ENCODE measurements at places on chromosomes 12 and 14.

DNA sequence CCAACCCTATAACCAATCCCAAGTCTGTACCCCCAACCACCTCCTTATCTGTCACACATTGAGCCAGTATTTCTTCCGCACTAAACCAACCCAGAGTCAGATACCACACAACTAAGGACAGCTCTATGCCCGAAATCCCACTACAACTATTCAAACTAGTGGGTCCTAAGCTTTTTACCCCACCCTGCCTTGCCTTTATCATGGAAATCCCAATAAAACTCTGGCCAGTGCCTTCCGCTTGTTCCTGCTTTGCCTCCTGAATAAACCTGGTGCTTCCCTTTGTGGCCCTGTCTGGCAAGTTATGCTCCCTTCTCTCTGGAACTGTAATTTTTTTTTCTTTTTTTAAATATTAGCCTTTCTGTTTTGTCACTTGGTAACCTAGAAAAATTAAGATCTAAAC, 493.3 kb upstream of the SYT1 start:
- DNase-seq: no peak

DNA sequence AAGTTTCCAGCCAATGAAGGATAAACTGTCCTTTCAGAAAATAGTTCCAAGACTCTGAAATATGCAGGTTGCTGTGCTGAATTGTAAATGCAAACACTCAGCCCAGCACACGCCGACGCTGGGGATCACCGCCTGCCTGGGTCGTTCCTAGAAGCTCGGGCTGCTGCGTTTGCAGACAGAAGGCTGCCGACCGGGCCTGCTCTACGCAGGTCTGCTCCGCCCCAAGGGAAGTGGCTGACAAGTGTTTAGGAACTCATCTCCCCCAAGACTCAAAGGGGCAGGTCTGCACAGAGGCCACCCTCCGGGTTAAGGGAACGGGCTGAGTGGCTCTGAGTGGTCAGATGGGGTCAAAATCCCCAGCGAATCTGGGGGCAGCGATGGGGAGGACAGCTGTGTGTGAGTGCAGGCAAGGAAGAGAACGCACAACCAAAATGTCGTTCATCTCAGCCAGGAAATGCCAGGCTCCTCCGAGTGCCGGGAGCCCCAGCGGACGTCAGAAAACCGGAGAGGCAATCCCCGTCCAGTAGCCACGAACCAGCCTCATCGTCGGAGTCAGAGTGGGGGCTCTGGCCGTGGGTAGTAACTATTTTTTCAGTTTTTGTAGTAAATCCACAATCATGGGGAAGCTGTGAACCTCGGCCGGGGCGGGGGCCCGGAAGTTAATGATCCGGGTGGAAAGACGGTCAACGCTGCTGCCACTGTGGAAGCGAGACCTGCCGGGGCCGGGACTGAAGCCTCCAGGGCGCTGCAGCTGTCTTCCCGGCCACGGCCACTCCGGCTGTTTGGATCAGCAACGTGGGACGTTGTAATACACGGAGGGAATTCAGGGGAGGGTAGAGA, 6.0 kb downstream of the GALNT9 start:
- DNase-seq: no peak

DNA sequence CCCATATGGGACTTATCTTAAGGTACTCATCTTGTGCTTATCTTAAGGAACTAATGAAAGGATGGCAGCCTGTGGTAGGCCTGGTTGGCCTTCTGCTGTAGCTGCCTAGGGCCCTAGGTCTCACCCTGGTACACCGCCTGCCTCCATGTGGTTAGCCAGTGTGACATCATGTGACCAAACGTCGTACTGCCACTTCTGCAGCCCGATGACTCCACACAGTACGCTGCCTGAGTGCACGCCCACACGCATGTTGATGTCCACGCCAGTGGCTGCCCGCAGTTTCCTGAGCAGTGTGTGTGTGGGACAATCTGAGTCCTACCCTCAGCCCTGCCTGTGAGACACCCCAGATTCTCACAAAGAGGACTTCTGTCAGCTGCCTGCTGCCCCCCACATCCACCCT, 5.1 kb downstream of the ADCY4 start:
- DNase-seq: no peak

- no peak for DNase-seq
Observed at GRCh38 chr12:10543499-10543898, 37.8 kb downstream of the EIF2S3B start.

DNA sequence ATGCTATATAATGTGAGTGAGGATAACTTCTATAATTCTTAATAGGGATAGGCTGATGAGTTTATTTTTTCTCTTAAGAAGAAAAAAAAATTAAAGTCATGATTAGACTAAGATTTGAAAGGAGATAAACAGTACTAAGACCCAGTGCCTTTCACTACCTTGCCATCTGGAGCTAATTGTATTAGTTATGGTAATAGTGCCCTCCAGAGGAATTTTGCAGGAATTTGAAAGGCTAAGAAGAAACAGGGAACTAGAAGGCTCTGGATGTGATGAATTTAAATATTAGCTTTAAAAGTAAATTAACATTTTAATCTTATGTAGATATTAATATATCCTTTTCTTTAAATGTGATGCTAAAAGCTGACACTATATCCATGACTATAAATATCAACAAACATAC, 36.6 kb upstream of the PIK3C2G start:
- no peak for DNase-seq

GRCh38 chr12:97875064-97875463, 412.5 kb downstream of the RMST start:
- DNase-seq: no peak

DNA sequence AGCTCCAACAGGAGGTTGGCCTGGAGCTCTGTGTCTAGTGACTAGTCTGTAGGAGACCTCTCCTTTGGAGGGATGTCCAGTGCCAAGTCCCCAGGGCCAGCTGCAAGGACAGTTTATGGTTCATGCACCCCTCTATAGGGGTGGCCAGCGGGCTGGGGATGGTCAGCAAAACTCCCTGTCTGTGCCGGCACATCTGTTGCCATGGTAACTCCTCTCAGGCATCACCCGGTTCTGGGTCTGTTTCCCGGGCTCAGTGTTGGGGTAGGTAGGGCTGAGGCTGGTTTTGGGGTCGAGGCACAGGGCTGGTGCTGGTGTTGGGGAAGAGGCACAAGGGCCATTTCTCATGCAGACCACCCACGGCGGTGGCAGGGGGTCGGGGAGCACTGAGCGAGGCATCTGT, 196.8 kb downstream of the RBM19 start:
- no peak for DNase-seq

GRCh38 chr14:94775091-94775870, 5.4 kb upstream of the GSC start:
- no peak for DNase-seq

GRCh38 chr12:64526859-64527258, 74.9 kb downstream of the TBK1 start:
- DNase-seq: no peak

DNA sequence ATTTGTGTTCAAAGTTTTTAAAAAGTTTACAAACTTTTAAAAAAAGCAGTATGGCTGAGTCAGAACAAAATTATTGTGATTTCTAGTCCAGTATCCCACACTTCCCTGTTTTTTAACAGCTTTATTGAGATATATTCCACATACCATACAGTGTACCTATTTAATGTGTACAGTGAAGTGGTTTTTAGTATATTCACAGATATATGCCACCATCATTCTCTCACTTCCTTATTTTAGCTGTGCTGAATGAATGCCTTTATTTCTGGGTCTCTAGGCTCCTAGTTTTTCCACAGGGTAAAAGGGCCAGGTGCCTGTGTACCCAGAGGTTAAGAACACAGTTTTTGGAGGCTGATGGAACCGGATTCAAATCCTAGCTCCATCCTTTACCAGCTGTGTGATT, 58.9 kb upstream of the SRSF5 start:
- no peak for DNase-seq

GRCh38 chr14:63435838-63436237, 107.3 kb downstream of the PPP2R5E start:
- DNase-seq: no peak

- DNase-seq: no peak
Observed at GRCh38 chr14:102215071-102215470, 75.4 kb downstream of the WDR20 start.

- DNase-seq: no peak
Observed at GRCh38 chr12:123854918-123855317, 92.8 kb downstream of the DNAH10 start.

DNA sequence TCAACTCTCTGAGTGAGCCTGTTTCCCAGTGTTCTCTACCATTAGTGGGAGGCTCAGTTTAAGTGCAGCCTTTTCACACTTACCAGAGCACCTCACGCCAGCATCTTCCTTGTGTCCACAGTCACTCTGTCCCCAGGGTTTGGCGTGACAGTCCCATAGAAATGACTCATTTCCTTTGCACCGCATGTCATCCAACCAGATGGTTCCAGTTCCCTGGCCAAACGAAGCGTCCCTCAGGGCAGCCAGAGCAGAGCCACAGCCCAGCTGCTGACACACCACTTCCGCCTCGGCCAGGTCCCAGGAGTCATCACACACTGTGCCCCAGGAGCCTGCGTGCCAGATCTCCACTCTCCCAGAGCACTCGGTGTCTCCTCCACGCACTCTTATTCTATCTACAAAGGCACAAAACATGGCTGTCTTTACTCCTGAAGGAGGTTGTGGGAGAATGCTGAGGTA, 65.4 kb downstream of the ACSM4 start:
- DNase-seq: no peak

- no peak for DNase-seq
Observed at GRCh38 chr12:92550661-92551060, 152.1 kb upstream of the PLEKHG7 start.

DNA sequence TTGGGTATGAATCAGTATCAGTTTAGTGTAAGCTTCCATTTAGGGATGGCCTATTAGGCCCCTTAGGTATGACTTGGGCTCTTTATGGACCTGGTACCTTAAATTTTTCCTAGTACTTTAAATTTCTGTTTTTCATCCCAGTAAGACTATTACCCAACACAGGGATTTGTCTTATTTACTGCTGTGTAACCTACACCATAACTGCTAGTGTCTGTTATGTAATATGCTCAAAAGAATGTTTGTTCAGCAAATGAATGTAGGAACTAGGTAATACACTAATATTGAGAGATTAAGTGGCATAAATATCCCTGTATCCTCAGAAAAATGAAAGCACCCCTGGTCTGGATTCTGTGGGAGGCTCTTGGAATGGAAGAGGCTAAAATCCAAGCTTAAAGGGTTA, 63.7 kb upstream of the YARS2 start:
- no peak for DNase-seq

- DNase-seq: peak; percentile 99
Observed at GRCh38 chr14:23095196-23096108, at the start of gene C14orf119. TSS of gene C14orf119 (plus strand) at chr14:23095505. CDS start at chr14:23097659, 2,154 bp downstream.

DNA sequence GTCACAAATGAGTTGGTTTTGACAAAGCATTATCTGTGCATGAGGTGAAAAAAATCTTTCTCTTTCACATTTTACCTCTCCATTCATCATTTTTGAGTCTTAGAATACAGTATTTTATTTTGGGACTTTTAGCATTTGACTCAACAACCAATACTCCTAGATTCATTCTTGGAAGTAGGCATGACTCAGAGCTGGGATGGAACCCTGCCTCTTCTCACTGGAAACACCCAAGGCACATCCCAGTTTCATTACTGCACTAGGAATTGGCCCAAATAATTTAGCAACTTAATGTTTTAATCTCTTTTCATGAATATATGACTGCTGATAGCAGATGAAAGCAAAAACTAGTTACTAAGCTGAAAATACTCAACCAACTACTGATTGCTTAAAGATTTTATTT, 3.3 kb upstream of the PDZRN4 start:
- no peak for DNase-seq

- DNase-seq: no peak
Observed at GRCh38 chr12:1947081-1947480, 28.6 kb upstream of the CACNA2D4 start.

DNA sequence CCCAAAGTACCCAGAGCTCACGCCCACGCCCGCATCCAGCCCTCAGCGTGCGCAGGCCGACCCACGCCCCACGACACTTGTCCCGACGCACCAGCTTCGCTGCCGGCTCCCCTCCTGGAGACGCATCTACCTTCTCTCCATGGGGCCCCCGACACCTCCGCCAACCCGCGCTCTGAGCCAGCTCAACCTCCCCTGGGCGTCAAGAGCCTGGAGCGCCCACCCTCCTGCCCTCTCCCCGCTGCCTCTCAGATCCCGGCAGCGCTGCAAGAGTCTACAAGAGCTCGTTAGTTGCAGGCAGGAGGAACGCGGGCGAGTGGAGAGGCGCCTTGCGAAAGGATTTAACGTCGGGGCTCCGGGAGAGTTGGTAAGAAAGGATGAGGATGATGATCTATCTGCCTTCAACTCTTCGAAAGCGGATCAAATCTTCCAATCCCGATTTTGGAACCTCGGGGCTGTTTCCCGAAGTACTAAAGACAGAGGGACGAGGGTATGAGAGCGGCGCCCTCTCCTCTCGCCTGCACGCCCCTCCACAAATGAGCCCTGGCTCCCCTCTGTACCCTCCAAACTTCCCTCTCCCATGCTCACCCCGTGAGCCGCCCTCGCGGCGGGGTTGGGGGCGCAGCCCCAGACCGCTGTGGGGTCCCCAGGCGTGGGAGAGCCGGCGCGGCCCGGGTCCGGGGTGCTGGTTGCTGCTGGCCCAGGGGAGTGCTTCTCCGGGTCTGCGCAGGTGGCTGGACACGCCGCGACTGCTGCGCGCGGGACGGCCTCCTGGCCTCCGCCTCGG, 979 bp downstream of the LTBP2 start:
- DNase-seq: no peak

DNA sequence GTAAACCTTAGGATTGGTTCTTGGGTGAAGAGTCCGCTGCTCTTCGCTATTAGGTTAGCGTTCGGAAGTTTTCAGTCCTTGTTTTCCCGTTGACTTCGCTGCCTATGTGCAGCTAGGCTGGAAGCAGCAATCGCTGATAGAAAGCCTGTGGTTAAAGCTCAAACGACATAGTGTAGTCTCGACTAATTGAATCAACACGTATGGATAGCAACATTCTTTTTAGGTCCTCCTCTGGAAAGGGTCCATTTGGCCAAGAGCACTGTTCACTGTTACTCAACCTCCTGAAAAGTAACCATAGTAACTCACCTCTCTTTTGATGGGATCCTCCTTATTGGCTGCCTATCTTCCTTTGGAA, 355.5 kb downstream of the SNAPC1 start:
- no peak for DNase-seq

DNA sequence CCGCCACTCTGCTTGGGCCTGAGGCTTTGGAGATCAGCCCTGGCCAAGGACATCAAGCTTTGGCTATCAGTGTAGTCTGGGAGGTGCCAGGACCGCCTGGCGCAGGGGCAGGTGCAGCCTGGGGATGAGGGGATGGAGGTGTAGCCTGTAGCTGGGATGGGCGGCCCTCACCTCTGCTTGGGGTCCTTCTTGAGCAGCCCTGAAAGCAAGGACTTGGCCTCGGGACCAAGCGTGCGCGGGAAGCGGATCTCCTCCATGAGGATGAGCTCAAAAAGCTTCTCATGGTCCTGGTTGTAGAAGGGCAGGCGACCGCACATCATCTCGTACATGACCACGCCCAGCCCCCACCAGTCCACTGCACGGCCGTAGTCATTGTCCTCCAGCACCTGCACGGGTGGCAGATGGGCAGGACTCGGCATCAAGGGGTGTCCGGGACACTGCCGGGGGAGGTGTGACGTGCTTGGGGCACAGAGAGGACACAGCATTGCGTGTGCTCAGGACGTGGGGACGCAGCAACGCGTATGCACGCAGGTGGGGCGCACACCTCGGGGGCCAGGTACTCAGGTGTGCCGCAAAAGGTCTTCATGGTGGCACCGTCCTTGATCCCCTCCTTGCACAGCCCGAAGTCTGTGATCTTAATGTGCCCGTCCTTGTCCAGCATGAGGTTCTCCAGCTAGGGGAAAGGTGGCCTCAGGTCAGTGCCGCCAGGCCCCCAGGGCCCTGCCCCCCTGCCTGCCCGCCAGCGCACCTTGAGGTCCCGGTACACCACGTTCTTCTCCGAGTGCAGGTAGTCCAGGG, 20.0 kb downstream of the SIVA1 start:
- DNase-seq: no peak

GRCh38 chr12:23534196-23534595, 415.3 kb downstream of the SOX5 start:
- DNase-seq: no peak

GRCh38 chr12:52041695-52042123, 9.5 kb upstream of the NR4A1 start:
- DNase-seq: no peak
